C1 segment of cervical spinal cord (tissue), 14 donors: ENCODE measurements at places on chromosomes 7 and 10.

DNA sequence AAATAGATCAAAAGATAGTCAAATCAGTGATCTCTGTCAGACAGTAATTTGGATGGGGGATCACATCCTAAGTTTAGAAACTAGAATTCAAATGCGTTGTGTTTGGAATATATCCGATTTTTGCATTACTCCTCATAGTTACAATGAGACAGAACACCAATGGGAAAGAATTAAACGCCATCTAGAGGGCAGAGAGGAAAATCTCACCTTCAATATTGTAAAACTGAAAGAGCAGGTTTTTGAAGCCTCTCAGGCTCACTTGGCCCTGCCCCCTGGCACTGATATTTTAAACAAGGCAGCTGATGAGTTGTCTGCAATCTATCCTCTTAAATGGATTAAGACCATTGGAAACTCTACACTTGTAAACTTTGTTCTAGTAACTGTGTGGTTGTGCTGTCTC, 17.7 kb downstream of the FRG2B start:
- no peak for DNase-seq

DNA sequence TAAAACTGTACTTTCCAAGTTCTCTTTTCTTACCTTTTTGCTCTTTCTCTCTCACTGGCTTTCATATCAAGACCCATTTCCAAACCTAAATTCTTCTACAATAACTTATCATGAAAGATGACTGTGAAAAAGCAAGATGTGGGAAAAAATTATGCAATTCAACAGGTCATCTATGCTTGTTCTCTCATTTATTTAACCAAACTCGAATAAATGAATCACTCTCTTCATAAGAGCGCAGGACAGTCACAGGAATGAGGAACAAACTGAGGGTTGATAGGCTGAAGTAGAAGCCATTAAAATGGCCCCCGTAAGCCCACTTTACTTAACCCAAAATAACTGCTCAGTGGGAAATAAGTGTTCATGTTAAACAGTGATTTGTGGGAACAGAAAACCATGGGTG, 1289.7 kb upstream of the SORCS1 start:
- no peak for DNase-seq

GRCh38 chr7:100847360-100847759, 5.2 kb upstream of the SLC12A9 start:
- DNase-seq: no peak

- no peak for DNase-seq
Observed at GRCh38 chr7:30168835-30169573, 34.2 kb downstream of the MTURN start.

DNA sequence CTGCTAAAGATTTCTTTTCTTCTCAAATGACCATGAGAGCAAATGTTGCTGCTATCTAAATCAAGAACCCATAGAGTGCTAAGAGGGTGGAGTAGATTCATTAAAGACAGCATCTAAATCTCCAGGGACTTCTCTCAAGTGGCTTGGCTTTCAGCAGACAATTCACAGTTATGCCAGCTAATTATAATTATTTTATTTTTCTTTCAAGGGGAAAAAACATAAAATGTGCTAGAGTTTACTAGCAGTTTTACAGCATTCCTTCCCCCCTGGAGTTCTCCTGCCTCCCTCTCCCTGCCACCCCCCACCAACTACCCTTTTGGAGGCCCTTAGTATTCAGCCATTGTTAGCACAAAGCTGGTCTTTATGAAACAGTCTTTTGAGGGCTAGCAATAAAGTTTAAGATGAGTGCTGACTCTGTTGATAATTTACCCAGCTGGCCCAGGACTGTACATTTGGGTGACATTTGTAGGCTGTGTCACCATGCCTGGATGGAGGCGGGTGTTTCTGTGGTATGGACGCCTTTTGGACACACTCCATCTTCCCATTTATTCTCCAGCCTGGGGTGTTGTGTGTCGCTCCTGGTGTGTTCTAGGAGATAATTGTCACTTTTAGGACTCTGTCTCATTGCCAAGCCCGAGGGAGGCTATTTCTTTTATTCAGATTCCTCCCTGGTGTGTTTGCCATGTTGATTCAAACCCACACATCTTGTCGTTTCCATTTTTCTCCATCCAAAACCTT, 160.2 kb downstream of the CREB5 start:
- DNase-seq: no peak
